ENCODE measurements at places on chromosomes 1 and 21.
A peak's percentile ranks its signal among the peaks of the same experiment; 100 is the strongest.

DNA sequence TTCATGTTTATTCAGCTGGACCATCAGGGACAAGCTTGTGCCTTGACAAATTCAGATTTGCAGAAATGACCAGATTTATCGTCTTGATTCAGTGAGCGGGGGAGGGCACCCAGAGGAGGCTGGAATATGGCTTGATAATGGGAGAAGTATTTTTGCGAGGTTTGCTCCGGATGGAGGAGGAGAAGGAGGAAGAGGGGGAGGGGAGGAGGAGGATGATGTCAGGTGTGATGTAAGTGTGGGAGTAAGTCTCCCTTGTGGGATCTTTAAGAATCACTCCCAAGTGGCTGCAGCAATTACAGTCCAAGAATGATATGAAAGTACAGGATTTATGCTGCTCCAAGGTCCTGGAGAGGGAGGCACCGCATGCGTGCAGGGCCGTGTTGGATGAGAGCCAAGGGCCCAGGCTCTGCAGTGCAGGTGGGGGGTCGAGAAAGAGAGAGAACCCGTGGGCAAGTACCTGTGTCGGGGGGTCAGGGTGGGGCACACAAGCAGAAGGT is 5.6 kb upstream of the ZNF496 start:
- no peak for DNase-seq

DNA sequence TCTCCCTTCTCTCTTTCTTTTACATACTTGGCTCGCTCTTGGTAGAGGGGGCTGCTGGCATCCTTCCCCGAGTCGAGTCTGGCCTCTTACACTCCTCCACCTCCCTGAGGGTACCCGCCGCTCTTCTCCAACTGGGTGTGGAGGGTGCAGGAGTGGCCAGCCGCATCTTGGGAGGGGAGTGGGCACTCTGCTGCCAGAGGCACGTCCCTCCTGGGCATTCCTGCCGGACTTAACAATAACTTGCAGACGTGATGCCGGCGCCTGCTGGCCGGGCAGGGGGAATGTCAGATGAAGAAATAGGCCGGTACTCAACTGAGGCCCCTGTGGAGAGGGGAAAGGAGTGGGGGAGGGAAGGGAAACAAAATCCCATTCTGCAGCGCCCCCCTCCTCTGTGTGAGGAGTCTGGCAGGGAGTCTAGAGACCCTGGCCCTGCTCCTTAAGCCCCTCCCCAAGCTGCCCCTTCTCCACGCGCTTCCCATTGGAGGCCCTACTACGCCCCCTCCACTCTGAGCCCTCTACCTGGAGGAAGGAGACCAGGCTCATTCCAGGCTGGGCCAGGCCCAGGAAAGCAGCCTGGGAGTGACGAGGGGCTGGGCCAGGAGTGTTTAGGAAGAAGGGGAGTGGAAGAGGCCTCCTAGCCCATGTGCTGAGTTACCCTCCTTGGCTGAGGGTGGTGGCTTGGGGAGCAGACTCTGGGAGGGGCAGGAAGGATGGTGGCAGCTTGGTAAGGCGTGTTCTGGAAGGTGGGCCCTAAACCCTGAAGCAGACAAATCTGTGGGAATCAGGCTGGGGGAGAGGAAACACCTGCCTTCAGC is 1.8 kb downstream of the ATP2B4 start:
- peak; percentile 50 for DNase-seq

DNA sequence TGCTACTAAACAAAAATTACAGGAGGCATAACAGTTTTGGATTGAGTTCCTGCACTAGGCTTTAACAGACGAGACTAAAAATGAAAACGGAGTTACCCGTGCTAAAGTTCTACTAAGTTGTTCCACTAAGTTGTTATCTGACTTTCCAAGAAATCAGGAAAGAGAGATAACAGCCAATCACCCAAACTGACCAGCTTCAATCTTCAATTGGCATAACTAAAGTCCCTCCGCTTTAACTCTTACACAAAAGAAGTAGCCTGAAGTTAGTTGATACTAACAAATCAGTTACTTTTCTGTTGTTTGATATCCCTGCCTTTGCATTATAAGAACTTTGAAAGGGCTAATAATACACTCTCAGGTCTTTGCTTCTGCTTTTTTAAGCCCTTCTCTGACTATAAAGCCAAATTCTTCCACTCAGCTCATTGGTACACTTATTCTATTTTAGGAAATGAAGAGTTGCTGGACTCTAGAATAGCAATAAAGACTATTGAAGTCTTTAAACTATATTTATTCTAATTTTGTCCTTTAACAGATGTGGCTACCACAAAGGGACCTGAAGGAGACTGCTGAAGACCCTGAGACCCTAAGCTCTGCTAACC is 61.3 kb downstream of the TESK2 start:
- DNase-seq, result no peak

GRCh38 chr1:28070725-28071593 is 17.5 kb downstream of the EYA3 start:
- DNase-seq, result no peak

- peak; percentile 31 for DNase-seq
These were observed 3.7 kb upstream of the PARP1 start for GRCh38 chr1:226411619-226412018.

GRCh38 chr1:13762642-13763041 is 62.7 kb downstream of the PRDM2 start:
- DNase-seq, result no peak

- peak; percentile 54 for DNase-seq
These were observed 209.9 kb downstream of the SDCCAG8 start for GRCh38 chr1:243465738-243466137.

GRCh38 chr1:54220004-54220811 is 20.2 kb downstream of the MRPL37 start:
- peak; percentile 91 for DNase-seq

DNA sequence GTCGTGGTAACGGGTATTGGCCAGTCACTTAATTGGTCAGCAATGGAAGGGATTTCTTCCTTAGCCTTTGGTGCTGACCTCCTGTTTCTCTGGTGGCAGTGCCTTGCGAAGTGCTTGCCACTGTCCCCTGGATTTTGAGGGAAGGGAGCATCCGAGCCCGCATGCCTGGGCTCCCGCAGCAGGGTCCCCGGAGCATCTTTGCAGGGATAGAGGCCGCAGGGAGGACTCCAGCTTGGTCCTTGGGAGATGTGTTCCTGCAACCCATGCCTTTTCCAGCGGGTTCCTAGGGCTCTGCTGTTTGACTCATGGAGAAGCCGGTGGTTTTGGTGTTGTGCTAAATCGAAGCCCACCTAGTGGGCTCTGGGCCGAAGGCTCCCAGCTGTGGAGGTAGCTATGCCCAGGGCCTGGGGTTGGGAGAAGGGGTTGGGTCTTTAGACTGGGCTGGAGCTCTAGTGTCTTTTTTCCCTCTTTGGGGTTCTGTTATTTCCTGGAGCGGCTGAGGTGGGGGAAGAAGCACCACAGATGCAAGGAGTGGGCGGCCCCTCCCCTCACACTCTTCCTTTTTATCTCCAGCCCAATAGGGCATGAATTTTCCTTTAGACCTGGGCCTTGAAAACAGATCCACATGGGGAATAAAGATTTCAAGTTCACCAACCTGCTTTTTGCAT is 39.0 kb downstream of the PIK3CD start:
- no peak for DNase-seq

GRCh38 chr1:88200545-88200944 is 483.5 kb upstream of the PKN2 start:
- no peak for DNase-seq

- peak; percentile 78 for DNase-seq
These were observed 49.9 kb downstream of the PTP4A2 start for GRCh38 chr1:31888291-31888690.

DNA sequence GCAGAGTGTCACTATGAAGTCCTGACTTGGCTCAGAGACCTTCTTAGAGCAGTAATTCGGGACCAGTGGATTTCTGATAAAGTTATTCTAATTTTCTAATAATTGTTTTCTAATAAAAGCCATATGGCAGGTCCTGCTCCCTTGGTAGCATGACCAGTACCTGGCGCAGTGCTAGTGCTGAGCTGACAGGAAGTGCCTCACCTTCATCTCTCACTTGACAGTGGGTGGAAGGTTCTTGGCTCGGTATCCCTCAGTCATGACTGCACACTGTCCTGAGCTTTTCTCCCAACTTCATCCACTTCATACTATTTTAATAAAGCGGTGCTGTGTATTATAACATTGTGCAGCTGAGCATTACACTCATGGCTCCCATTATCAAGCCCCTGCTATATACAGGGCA is 14.1 kb downstream of the VANGL1 start:
- DNase-seq, result no peak

DNA sequence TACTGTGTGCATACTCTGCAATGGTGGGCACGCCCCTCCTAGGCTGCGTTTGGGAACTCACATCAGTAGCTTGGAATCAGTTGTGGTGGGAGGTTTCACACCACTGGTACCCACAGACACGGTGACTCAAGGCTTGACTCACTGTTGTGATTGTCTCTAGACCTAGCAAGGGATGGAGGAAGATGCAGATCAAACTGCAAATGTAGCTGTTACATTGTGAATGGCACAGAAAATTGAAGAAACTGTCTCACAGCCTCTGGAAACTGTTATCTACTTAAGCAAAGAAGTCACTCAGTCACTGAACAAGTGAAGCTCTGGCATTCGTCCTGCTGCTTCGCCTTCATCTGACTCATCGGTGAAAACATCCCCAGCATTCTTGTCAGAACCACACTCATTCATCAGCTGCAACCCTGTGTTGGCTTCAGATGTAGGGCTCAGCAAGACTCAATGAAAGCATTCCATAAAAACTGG is 59.5 kb downstream of the POFUT2 start:
- peak; percentile 95 for DNase-seq

DNA sequence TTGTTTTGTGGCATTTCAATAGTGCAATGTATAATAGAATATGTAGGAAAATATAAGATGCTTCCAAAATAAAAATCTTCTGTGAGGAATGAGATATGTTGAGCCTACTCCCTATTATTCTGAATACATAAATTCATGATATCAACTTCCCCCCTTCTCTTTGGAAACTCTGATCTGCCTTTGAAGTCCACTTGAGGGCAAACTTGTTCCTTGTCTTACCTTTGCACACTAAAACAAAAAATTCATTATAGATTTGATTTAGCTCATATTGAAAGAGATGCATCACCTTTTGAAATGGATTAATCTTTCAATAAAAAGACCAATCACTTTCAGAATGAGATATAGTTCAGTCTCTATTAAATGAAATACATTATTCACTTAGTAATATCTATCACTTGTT is 580.7 kb upstream of the ADGRL4 start:
- DNase-seq, result no peak

DNA sequence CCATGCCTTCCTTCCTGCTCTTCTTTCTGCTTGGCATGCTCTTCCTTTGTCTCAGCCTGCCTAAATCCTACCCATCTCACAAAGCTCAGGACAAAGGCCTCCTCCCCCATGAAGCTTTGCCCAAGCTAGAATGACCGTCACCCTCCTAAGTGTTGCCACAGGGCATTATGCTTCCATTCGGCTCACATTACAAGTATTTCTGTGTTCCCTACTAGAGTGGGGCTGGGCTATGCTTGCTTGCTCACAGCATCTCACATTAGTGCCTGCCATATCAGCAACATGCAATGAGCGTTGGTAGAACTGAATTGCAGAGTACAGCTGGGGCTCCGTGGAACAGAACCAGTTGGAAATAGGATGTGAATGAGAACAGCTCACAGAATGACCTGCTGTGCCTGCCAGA is 82.8 kb downstream of the CD58 start:
- DNase-seq, result peak; percentile 40

DNA sequence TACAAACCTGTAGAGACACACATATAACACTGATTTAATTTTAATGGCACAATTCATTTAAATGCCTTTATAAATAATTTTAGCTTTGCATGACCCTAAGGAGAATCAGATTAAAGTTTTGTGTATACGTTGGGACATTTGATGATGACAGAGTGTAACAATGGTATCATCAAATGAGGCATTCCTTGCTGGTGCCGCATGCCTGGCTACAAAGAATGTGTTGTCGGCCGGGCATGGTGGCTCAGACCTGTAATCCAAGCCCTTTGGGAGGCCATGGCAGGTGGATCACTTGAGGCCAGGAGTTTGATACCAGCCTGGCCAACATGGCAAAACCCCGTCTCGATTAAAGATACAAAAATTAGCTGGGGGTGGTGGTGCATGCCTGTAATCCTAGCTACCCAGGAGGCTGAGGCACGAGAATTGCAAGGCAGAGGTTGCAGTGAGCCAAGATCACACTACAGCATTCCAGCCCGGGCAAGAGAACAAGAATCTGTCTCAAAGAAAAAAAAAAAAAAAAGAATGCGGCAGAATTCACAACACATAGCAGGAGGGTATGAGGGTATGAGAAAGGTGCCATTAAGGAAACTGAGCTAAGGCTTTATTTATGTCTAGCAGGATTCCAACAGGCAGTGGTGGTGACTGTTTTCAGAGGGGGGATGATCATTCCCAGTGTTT is 58.9 kb downstream of the PTPN14 start:
- DNase-seq, result peak; percentile 41

GRCh38 chr1:229025576-229025975 is 245.3 kb upstream of the RAB4A start:
- DNase-seq, result no peak

- peak; percentile 22 for DNase-seq
These were observed 558 bp upstream of the BTG3 start for GRCh38 chr21:17613242-17613676.

- DNase-seq, result no peak
These were observed 93.9 kb downstream of the KCTD3 start for GRCh38 chr1:215661033-215661432.

DNA sequence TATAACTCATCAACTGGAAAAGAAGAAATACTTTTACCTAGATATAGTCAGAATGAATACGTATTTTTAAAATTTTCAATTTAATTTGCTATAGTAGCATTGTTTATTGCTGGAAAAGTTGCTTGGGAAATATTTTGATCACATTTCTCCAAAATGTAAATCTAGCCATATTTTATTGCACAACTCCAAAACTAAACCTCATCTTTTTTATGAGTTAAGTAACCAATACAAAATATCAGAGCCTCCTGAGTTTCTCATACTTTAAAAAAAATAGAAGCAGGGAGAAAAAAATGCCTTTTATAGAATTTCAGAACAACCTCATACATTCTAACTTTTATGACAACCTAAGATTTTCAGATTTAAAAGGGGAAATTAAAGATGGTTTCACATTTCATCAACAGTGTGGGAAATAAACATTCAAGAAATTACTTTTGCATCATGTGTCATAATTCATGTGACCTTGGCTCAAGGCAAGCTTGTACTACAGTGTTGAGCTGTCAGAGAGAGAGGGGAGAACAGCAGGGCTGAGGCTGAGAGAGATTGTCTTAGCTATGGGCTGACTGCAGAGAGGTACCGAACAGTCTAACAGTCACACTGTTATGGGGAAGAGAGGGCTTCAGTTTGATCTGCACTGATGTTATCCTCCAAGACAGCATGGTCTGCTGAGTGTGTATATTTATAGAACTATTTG is 519.0 kb downstream of the LTN1 start:
- peak; percentile 62 for DNase-seq

DNA sequence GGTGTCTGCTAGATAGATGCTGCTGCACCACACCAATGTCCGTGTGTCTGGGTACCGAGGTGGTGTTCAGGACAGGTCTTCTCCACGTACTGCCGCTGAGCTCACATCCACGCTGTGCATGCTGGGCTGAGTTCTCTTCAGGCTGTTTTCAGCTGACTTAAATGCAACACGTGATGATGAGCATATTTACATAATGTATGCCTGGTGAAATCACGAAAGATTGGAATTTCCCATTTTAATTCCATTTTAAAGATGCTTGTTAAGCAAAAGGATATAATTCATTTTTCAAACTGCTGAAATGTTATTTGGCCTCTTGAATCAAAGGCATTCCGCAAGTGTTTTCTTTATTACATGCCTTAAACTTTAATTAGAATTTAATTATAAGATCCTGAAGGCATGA is 107.9 kb downstream of the FGGY start:
- no peak for DNase-seq
